Kidney epithelial cell (primary cell): ENCODE measurements at places on chromosomes 5 and 9. TPM values are rescaled to one million over a fixed set of nuclear protein-coding genes. Genes with fewer than 3 reads are reported as not detected.
A peak's percentile ranks its signal among the peaks of the same experiment; 100 is the strongest.

The NMUR2 gene
- not detected in 2 replicates for total RNA-seq

The SH3TC2 gene
- total RNA-seq: 7.9 and 8.4 TPM in 2 replicates

The SLC6A3 gene
- not detected in 2 replicates for total RNA-seq

The ACOT12 gene
- not detected in 2 replicates for total RNA-seq

The SMIM32 gene
- total RNA-seq: 0.08 TPM in 1 of 2 replicates, not detected in the other

- no peak for DNase-seq
Measured at GRCh38 chr5:41154491-41154890, 58.8 kb downstream of the C6 start.

- no peak for DNase-seq
Measured at GRCh38 chr5:131812371-131813160, 15.7 kb upstream of the FNIP1 start.

DNA sequence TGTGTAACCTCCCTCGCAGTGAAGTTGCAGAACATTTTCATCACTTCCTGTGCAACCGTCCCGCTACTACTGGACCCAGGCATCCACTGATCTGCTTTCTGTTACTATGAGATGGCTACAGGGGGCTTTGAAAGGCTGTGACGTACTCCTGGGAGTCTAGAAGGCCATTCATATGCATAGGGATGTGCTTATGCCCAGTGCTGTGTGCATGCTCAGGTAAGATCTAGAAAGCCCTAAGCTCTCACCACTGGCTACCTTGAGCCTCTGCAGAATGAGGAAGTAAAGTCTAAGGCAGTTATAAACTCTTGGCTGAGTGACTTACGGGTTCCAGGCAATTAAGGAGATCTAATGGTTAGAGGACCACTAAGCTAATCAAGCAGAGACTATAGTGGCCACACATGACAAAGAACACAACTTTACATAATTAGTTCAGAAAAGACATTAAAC, 11.8 kb downstream of the HNRNPAB start:
- no peak for DNase-seq

GRCh38 chr5:90113108-90113507, 296.4 kb downstream of the CETN3 start:
- DNase-seq: no peak

- no peak for DNase-seq
Measured at GRCh38 chr5:54758038-54758437, 227.4 kb downstream of the ESM1 start.

DNA sequence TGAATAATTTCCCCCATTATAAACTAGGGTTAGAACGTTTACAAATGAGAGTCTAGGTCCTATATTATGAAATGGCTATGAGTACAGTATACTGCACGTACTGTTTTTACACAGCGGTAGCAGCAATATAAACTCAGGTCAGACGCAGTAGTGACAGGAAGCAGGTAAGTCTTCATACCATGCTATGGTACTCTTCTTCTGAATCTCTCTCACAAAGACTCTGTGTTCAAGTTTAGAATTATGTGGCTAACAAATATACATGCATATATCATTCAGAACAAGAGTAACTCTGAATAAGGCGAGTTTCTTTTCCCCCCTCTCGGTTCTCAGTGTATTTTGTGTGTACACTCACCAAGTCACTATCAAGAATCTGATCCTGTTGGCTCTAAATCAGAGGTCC, 114.9 kb upstream of the KLF9 start:
- no peak for DNase-seq

- DNase-seq: no peak
Measured at GRCh38 chr5:179310439-179311090, 34.7 kb downstream of the ADAMTS2 start.

DNA sequence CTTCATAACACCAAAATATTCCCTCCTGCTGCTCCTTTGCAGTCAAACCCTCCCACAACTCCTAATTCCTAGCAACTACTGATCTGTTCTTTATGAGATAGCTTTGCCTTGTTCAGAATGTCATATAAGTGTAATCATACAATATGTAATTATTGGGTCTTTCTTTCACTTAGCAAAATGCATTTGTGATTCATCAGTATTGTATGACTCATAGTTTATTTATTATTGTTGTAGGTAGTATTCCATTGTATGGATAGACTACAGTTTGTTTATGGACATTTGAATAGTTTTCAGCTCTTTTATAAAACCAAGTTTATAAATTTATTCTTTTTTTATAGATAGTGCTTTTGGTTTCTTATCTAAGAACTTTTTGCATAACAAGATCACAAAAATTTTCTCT, 468.2 kb upstream of the KIF2A start:
- no peak for DNase-seq

DNA sequence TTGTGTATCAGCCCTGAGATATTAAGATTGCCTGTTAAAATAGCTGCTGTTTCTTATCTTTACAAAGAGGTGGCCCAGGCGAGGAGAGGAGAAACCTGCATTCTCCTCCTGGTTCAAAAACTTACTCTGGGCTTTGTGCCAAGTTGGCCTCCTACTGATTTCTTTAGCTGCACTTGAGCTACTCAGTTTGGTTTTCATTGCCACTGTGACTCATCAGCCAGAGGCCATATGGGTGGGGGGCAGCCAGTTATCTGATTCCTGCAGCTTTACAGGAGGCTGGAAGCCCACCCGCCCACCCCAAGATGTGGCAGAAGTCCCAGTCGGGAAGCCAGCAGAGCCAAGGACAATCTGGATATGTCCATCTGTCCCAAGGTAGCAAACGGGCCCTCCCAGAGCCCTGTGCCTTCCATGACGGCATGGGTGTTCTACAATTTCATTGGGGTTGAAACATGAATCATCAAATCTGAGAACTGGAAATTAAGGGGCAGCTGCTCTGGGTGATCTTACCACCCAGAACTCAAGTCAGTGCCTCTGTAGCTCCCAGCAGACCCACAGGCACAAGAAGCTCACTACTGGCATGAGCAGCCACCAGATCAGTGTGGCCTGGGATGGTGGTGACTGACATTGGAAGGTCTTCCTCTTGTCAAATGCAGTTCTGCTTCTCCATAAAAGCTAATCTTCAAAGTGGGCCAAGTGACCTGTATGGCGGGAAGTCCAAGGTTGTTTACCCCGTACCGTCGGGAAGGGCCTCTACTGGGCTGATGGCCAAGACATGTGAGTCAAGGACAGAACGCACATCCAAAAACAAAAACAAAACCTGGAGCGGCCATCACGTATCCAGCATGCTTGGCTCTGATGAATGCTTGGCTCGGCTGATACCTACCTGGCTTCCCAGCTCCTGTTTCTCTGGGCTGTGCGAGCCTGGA, 15.6 kb downstream of the FCN2 start:
- no peak for DNase-seq

- DNase-seq: peak; percentile 29
Measured at GRCh38 chr9:20351715-20352114, 270.6 kb downstream of the MLLT3 start.
